Naive B cell (primary cell): ENCODE measurements at places on chromosomes 11 and 22.

GRCh38 chr11:19966441-19966840 lies 193.8 kb downstream of the DBX1 start:
- H3K27me3 ChIP-seq, result peaks cover 29% of the 10 kb centered on the region
- no peak overlapping the region for H3K27ac ChIP-seq
- H3K4me3 ChIP-seq, result no peak overlapping the region
- H3K4me1 ChIP-seq, result peaks cover 42% of the 10 kb centered on the region

DNA sequence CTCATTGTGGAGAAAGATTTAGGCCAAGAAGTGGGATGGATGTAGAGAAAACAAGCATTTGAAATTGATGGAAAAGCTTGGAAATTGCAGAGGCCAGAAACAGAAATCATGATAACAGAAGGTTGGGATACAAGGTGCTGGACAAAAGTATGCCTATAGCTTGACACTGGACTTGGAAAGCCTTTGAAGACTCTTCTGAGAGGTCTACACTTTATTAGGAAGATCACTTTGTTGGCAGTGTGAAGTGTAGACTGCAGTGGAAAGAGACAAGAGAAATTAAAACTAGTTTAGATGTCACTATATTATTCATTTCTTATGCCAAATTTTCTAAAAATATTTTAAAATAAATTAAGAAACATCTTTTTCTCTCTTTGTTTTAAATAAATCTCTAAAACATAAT lies 59.1 kb downstream of the KIF18A start:
- no peak for DNase-seq
- H3K27ac ChIP-seq, result no peak overlapping the region
- no peak overlapping the region for H3K4me3 ChIP-seq
- no peaks in the 10 kb centered on the region for H3K27me3 ChIP-seq

DNA sequence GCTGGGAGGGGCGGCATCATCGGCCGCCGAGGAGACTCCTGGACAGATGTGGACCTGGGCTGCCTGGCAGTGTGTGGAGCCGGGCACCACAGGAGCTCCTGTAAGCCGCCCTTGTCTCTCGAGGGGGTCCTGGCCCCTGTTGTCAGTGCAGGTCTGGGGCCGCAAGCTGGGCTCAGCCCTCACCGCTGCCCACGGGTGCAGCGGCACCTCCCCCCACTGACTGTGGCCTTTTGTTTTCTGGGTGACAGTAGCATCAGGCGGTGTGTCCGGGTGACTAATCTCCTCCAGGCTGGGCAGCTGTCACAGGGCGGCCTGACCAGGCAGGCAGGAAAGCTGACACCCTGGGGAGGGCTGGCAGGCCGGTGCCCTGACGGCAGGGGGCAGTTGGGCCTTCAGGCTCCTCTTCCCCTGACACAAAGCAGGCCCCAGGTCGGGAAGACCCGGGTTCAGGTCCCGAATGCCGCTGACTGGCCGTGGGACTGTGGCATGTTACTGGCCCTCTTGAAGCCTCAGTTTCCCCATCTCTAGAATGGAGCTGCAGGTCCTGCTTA lies 16.3 kb downstream of the DGKZ start:
- no peak overlapping the region for H3K4me3 ChIP-seq
- no peak overlapping the region for H3K27ac ChIP-seq
- no peaks in the 10 kb centered on the region for H3K36me3 ChIP-seq
- H3K4me1 ChIP-seq, result peaks cover 28% of the 10 kb centered on the region
- H3K27me3 ChIP-seq, result no peaks in the 10 kb centered on the region

DNA sequence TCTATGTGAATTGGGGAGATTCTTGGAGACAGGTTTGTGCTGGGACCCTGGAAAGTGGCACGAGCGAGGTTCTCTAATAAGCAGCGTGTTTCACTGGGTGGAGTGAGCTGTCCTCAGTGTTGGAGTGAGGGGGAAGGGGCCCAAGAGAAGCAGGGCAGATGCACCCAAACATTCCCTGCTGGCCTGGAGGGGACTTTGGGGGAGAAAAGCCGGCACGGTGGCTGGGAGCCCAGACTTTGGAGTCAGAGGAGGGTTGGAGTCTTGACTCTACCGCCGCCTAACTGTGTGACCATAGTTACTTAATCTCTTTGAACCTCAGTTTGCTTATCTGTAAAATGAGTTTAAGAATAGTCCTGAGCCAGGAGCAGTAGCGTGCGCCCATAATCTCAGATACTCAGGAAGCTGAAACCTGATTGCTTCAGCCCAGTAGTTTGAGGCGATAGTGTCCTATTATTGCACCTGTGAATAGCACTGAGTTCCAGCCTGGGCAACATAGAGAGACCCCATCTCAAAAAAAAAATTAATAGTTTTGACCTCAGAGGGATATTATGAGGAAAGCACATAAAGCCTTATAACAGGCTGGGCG lies 614 bp downstream of the NR1H3 start:
- peaks cover 11% of the 10 kb centered on the region for H3K4me1 ChIP-seq
- H3K27ac ChIP-seq, result no peak overlapping the region
- no peaks in the 10 kb centered on the region for H3K36me3 ChIP-seq
- H3K27me3 ChIP-seq, result no peaks in the 10 kb centered on the region
- DNase-seq, result no peak

GRCh38 chr11:112810951-112811350 lies 150.3 kb upstream of the NCAM1 start:
- H3K27me3 ChIP-seq, result no peaks in the 10 kb centered on the region
- no peak overlapping the region for H3K27ac ChIP-seq
- no peaks in the 10 kb centered on the region for H3K4me1 ChIP-seq

DNA sequence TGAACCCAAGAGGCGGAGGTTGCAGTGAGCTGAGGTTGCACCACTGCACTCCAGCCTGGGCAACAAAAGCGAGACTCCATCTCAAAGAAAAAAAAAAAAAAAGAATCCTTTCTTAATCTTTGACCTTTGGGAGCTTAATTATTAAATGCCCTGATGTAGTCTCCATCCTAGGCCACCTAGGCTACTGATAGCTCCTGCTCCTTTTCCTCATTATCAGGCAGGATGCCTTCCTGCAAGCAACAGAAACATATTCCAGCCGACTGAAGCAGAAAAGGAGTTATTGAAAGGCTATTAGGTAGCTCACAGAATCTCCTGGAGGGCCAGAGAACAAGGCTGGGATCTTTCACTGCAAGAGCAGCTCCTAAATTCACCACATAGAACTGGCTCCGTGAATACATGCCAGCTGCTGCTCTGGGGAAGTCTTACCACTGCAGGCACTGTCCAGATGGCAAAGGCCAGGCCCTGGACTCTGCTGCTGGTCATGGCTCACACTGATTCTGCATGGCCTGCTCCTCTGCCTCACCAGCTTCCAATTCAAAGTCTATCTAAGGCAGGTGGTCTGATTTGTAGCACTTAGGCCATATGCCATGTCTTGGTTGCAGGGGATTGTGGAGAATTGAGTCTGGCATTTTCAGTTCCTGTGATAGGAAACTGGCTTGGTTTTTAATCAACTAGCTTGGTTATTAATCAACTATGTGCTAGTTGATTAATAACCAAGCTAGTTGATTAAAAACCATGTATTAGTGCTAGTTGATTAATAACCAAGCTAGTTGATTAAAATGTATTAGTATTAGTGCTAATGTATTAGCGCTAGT lies 26.0 kb upstream of the POLD3 start:
- no peak overlapping the region for H3K4me3 ChIP-seq
- H3K27me3 ChIP-seq, result peaks cover 12% of the 10 kb centered on the region
- H3K27ac ChIP-seq, result peak overlapping the region; percentile 24
- DNase-seq, result no peak

DNA sequence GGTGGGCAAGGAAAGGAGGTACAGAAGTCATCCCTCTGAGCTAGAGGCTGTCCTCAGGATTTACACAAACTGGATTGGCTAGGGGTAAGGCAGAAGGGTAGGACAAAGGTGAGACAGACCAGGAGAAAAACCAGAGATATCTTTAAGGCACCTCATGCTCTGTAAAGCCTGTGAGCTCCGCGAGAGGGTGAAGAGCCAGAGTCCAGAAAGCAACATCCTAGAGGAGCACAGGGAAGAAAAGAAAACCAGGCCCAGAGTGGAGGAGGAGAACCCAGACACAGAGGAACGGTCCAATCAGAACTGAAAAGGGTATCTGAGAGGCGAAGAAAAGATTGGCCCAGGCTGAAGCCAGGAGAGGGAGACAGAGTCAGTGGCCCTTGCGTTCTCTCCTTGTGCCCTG lies 5.1 kb downstream of the SLC37A4 start:
- H3K4me1 ChIP-seq, result peaks cover 21% of the 10 kb centered on the region
- peaks cover 5% of the 10 kb centered on the region for H3K36me3 ChIP-seq
- H3K27ac ChIP-seq, result no peak overlapping the region
- H3K27me3 ChIP-seq, result no peaks in the 10 kb centered on the region
- H3K4me3 ChIP-seq, result peak overlapping the region; percentile 18

DNA sequence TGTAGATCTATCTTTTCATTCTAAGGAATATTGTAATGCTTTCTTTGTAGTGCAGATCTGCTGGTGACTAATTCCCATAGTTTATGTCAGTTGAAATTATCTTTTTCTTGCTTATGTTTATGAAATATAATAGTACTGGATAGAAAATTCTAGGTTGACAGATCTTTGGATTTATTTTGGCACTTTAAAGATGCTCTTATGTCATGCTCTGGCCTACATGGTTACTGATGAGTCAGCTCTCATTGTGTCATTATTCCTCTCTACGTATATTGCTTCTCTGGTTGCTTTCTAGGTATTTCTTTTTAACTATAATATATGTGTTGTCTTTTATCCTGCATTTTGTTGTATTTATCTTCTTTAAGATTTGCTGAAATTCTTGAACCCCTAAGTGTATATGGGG lies 955.5 kb upstream of the CHORDC1 start:
- no peaks in the 10 kb centered on the region for H3K27me3 ChIP-seq
- DNase-seq, result no peak
- H3K4me3 ChIP-seq, result no peak overlapping the region
- H3K36me3 ChIP-seq, result no peaks in the 10 kb centered on the region

- H3K27ac ChIP-seq, result no peak overlapping the region
- H3K27me3 ChIP-seq, result no peaks in the 10 kb centered on the region
- H3K36me3 ChIP-seq, result no peaks in the 10 kb centered on the region
- H3K4me1 ChIP-seq, result peaks cover 7% of the 10 kb centered on the region
Observed at GRCh38 chr11:77524539-77524938, 50.6 kb upstream of the PAK1 start.

DNA sequence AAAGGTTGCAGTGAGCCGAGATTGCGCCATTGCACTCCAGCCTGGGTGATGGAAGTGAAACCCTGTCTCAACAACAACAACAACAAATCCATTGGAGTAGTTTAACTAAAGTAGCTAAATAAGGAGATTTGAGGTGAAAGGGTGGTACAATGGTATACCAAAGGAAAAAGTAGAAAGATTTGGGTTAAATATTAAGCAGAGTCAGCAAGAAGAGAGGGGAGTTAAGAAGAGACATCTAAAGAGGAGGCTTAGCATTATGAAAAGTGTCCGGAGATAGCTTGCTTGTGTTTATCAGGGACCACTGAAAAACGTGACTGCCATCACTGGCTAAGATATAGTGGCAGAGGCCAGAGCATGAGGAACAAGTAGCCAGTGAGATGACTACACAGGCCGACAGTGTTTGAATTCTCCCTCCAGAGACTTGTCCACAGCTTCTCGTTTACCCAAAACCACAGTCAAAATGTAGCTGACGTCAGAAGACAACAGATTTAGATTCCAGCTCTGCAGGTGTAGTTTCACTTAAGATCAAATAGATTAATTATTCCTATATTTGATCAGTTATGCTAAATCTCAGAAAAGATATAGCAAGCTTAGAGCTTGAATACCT lies 32.6 kb upstream of the GRK2 start:
- peak overlapping the region; percentile 31 for H3K4me3 ChIP-seq
- H3K27ac ChIP-seq, result no peak overlapping the region
- peaks cover 10% of the 10 kb centered on the region for H3K36me3 ChIP-seq
- no peaks in the 10 kb centered on the region for H3K27me3 ChIP-seq
